ENCODE measurements at places on chromosomes 2 and 18. TPM values are rescaled to one million over a fixed set of nuclear protein-coding genes. Genes with fewer than 3 reads are reported as not detected.

DIPK1C gene
- total RNA-seq, result 0.09 TPM

INHBB gene
- total RNA-seq, result 3.7 TPM

- no peaks in the 10 kb centered on the region for H3K27me3 ChIP-seq
- DNase-seq, result no peak
- H3K4me3 ChIP-seq, result no peak overlapping the region
Measured at GRCh38 chr2:128543646-128544045, 225.0 kb upstream of the HS6ST1 start.

DNA sequence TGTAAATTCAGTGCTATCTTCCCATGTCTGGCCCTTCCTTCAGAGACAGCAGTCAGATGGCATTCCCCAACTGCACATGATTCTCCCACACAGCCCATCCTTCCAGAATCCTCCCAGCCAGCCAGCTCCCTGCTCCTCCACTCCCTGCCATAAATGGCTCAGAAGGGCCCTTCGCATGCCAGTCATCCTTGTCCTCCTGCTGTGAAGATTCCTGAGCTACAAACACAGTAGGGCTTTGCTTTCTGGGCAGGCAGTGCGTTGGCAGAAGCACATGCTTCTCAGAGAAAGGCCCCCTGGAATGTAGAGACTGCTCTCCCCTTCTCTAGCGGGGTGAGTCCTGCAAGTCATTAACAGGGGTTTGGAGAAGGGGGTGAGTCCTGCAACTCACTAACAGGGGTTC is 71.9 kb downstream of the TEX51 start:
- H3K36me3 ChIP-seq, result no peaks in the 10 kb centered on the region
- H3K27ac ChIP-seq, result no peak overlapping the region
- no peak for DNase-seq
- H3K4me3 ChIP-seq, result peak overlapping the region; percentile 71

DNA sequence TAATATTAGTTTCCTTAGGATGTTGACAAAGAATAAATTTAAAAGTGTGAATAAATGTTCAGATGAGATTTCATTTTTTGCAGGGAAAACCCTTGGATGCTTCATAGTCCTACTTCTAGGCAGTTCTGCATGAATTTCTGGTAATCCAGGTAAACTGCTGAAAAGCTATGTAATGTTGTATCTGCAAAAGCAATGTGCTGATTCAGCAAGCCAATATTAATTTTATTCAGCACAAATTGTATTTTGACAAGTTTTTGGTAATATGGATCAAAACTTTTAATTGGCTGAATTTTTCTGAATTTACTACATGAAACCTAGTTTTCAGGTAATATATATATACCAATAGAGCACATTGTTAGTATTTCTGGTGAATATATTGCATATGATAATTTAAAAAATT is 17.8 kb upstream of the RBBP8 start:
- no peak for DNase-seq
- H3K27ac ChIP-seq, result no peak overlapping the region
- no peaks in the 10 kb centered on the region for H3K4me1 ChIP-seq

All from kidney (tissue), 22 donors.